Astrocyte (in vitro differentiated cells and primary cell): ENCODE measurements at places on chromosomes 7 and 10. TPM values are rescaled to one million over a fixed set of nuclear protein-coding genes. Genes with fewer than 3 reads are reported as not detected.

DNA sequence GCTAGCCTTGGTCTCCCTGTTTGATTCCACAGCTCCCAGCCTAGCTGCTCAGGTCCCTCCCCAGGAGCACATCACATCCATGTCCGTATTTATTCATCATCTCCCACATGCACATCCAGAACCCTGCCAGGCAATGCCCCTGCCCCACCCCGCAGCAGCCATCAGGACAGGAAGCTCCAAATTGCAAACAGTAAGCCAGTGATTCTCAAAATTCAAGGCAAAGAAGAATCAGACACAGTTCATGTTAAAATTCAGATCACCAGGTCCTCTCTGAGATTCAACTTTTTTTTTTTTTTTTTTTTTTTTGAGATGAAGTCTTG is 17.7 kb downstream of the LRRC20 start:
- no peak for DNase-seq

GRCh38 chr10:51272555-51272954 is 198.3 kb downstream of the PRKG1 start:
- no peak for DNase-seq

GRCh38 chr7:76020031-76020714 is 25.8 kb upstream of the TMEM120A start:
- peak; percentile 6 for DNase-seq

DNA sequence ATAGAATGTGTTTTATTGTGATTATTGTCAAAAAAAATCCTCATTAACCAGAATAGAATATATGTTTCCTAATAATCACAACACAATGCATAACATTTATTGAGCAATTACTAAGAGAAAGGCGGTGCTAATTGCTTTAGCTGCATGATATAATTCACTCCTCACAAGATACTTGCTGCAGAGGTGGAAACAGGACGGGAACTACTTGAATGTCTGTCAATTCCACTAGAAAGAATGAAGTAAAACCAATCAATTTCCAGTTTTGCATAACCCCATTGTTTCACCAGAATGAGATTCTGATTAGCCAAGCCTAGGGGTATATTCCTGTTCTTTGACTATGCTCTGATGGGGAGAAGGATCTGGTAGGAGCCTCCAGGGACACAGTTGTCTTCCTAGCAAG is 239.1 kb upstream of the NRP1 start:
- no peak for DNase-seq

DNA sequence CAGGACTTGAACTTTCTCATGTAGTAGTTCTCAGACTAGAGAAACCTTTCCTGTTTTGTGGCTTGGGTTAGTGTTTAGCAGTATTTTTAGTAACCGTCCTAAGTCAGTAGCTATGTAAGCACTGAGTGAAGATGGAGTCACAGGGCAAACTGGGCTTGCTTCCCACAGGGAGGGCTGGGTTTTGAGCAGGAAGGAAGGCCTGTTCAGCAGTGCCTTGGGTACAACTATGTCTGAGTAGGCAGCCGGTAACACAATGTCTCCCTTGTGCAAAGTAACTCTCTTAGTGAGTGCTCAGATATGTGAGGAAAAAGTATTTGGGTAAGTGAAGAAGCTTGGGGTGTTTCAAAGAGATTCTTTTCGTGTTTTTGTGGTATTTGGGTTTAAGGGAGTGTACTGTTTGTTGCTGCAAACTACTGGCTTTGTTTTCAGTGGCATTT is 96.4 kb downstream of the CCSER2 start:
- peak; percentile 98 for DNase-seq

- no peak for DNase-seq
Observed at GRCh38 chr7:19999681-20000080, 217.5 kb downstream of the MACC1 start.

Gene VAX1
- total RNA-seq: 0.34 and 0.62 TPM in 2 replicates

Gene CREB5
- 23.7 and 25.4 TPM in 2 replicates for total RNA-seq

Gene SPDYE16
- not detected in 2 replicates for total RNA-seq
